Keratinocyte (primary cell): ENCODE measurements at places on chromosomes 6 and 20.

DNA sequence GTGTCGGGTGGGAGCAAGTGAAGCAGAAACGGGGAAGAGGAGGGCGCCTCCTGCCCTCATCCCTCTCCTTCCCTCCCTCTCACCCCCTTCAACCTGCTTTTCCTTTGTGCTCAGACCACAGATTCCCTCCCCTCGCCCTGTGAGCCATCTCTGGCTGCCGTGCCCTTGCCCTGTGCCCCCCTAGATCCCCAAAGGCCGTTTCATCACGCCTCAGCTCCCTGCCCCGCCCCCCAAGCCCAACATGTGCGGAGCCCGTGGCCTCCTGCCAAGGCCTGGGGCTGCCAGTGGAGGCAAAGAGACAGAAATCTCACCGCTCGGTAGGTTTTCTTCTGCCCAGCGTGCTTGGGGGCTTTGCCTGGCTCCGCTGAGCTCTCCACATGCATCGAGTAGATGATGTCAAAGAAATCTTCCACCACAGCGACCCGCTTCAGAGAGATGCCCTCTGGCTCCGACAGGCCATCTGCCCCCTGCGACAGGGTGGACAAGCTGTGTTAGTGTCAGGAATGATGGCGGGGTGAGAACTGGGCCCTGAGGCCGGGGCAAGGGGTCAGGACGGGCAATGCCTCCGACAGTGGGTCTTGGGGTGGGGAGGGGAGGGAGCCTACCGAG lies 57.6 kb downstream of the NOL4L start:
- no peak for DNase-seq

DNA sequence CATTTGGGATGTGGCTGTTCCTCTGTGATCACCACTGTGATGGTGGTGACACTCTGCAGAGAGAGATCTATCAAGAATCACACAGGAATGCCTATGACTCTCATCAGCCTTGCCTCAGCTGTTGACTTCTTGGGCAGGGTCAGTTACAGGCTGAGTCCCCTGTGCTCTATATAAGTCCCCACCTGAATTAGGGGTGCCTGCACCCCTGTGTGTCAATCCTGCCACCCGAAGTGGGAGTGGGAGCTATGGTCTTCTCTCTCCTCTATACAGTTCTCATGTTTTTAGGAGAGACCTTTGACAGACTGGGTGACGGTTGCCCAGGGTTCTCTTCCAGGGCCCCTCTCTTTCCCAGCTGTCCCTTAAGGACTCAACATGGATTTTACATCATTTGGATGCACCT lies 173.8 kb downstream of the ZDHHC14 start:
- DNase-seq, result no peak

- no peak for DNase-seq
Measured at GRCh38 chr6:15936503-15936902, 192.4 kb upstream of the MYLIP start.

DNA sequence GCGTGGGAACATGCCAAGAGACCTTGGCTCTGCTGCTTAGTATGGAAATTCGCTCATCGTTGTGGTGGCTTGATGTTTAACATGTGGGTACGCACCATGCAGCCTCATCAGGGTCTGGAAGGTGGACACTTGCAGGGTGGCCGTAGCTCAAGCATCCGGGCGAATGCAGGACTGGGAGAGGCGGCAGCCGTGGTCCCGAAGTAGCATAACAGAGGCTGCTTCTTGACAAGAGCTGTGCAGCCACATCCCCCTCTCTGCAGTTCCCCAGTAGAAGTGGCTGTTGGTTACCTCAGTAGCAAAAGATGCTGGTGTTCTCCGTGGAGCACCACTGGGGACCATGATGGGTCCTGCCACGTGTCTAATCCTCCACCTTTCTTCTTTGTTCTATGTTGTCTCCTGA lies 195.0 kb downstream of the THBS2 start:
- no peak for DNase-seq

GRCh38 chr20:49785852-49786175 lies 26.8 kb upstream of the SLC9A8 start:
- DNase-seq, result no peak

- no peak for DNase-seq
Measured at GRCh38 chr20:63754008-63754407, 14.4 kb downstream of the SLC2A4RG start.
